Stimulated activated CD4-positive, alpha-beta T cell treated with anti-CD3 and anti-CD28 coated beads, Interleukin-1b, Interleukin-23, amount 100 ng/mL, for 48 hours (primary cell): ENCODE measurements at places on chromosomes 4 and X.

GRCh38 chrX:128634754-128635153 is 582.6 kb upstream of the ACTRT1 start:
- DNase-seq = no peak

DNA sequence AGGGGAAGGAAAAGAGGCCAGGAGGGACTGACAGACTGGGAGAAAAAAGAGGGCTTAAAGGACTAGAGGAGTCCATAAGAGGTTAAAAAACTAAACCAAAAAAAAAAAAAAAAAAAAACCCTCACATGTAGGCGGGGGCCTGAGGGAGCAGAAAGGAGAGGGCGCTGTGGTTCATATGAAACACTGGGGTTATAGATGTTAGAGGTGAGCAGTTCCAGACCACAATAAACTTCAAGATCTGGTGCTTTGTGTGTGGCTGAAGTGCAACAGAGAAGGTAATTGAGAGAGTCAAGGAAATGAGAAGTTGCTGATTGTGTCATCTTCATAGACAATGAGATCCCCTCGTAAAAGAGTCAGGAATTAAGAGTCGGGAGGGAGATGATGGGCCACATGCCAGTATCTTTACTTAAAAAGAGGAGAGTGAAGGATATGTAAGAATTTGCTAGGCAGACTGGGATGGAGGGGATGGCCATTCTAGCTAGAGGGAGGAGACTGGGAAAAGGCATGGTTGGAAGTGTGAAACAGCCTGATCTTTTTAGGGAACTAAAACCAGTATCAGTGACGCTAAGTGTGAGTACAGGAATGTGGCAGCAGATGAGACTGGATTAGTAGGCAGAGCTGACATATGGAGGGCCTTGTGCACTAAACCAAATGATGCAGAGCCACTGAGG is 18.4 kb upstream of the OGT start:
- DNase-seq = peak; percentile 8

DNA sequence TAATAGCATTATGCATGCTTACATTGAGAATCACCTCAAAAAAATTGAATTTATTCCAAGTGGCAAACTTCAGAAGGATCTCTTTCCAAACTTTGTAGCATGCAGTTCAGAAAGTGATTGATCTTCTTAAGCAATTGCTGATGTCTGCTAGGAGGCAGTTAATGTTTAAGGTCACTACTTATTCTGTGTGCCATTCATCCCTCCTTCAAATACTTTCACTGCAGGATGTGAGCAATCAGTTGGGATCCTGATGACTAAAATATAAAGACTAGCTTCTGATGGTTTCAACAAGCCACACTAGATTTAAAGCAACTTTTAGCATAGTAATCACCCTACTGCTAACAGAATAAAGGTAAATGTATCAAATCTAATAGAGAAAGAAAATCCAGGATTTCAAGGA is 414.1 kb downstream of the ADGRL3 start:
- no peak for DNase-seq

- no peak for DNase-seq
These were observed 50.0 kb upstream of the AFAP1 start for GRCh38 chr4:7989654-7990053.

DNA sequence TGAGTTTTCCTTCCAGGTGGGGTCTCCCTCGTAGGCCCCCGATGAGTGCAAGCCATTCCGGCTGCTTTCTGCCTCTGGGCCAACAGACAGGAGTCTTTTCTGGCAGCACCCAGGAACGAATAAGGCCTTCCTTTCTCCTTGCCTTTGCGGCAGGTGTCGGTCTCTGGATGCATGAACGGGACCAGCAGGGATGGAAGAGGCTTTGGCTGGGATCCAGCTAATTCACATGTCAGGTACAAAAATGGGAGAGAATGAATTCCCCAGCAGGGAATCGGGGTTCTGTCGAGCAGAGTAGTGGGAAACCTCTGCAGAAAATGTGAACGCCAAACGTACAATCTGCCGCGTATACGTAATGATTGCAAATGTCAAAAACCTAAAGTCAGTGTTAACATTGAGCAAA is 146.1 kb upstream of the TBL1X start:
- no peak for DNase-seq
